Activated CD4-positive, alpha-beta memory T cell treated with anti-CD3 and anti-CD28 coated beads, Interleukin-2, amount 10 ng/mL, durations not matched to agents 7 days and 5 days (primary cell): ENCODE measurements at places on chromosomes 7 and 10. TPM values are rescaled to one million over a fixed set of nuclear protein-coding genes. Genes with fewer than 3 reads are reported as not detected.

CCDC7 gene
- 12.7 TPM for total RNA-seq

NKX1-2 gene
- total RNA-seq, result not detected

NFKB2 gene
- 122 TPM for total RNA-seq

ZNF138 gene
- 8.3 TPM for total RNA-seq

FRA10AC1 gene
- 11.7 TPM for total RNA-seq

ADAM12 gene
- total RNA-seq, result 1.3 TPM

DNA sequence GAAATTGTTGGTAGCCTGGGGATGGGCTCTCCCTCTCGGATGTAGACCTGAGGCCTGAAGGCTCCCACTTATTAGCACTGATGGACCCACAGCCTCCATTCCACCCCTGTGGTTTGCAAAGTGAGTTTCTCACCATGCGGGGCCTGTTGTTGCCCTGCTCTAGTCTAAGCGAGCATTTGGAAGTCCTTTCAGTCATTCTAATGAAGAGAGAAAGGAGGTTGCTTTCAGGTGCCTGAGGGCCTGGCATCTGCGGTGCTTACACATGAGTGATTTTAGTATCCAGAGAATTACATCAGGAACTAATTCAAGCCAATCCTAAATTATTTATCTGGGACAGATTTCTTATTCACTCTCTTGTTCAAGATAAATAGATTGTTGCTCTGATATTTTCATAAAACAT, 61.6 kb downstream of the NAMPT start:
- H3K27me3 ChIP-seq, result peaks cover 22% of the 10 kb centered on the region
- peaks cover 16% of the 10 kb centered on the region for H3K4me1 ChIP-seq
- no peak overlapping the region for H3K4me3 ChIP-seq
- no peaks in the 10 kb centered on the region for H3K36me3 ChIP-seq
- H3K27ac ChIP-seq, result no peak overlapping the region

GRCh38 chr7:461453-462172, 58.0 kb downstream of the PDGFA start:
- no peaks in the 10 kb centered on the region for H3K27me3 ChIP-seq
- no peaks in the 10 kb centered on the region for H3K4me1 ChIP-seq
- no peak overlapping the region for H3K4me3 ChIP-seq
- H3K27ac ChIP-seq, result no peak overlapping the region

DNA sequence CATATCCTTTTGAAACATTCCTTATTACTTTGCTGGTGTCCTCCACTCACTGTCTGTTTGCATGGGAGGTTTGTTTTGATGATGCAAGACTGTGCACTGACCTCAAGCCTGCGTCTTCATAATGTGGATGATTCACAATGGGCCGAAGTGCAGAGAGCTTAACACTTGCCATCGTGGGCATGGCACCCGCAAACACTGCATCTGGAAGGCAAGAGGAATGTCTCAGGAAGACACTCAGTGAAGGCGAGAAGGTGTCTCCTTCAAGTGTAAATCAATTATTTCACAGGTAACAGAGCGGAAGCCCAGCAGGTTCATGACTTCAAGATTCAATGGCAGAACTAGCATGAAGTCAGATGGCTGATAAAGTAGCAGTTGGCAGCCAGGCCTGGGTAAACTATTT, 98.1 kb downstream of the DPY19L1 start:
- peaks cover 14% of the 10 kb centered on the region for H3K36me3 ChIP-seq
- H3K27me3 ChIP-seq, result no peaks in the 10 kb centered on the region
- H3K4me1 ChIP-seq, result no peaks in the 10 kb centered on the region
- no peak overlapping the region for H3K4me3 ChIP-seq
- DNase-seq, result no peak

DNA sequence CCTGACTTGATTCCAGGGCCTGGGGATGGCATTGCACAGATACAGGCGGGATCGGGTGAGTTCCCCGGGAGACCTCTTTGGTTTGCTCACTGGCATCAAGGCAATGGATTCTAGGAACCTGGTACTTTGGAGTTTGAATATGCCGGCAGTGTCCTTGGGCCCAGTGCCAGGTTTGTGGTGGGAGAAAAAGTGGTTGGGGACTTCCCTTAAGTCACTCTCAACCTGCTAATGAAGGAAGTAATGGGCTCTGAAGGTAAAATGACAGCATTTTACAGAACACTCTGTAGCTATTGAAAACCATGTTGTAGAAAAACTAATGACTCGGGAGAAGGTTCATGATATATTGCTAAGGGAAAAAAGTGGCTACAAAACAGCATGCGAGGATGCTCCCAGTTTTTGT, 129.9 kb downstream of the CFAP58 start:
- no peaks in the 10 kb centered on the region for H3K36me3 ChIP-seq
- H3K27ac ChIP-seq, result no peak overlapping the region
- H3K4me3 ChIP-seq, result no peak overlapping the region
- peaks cover 12% of the 10 kb centered on the region for H3K27me3 ChIP-seq

- H3K4me1 ChIP-seq, result peaks cover 11% of the 10 kb centered on the region
- H3K27ac ChIP-seq, result no peak overlapping the region
- H3K4me3 ChIP-seq, result no peak overlapping the region
- no peak for DNase-seq
- peaks cover 66% of the 10 kb centered on the region for H3K27me3 ChIP-seq
These were observed 8.0 kb downstream of the CALY start for GRCh38 chr10:133328358-133329343.

- H3K27ac ChIP-seq, result no peak overlapping the region
- H3K4me1 ChIP-seq, result no peaks in the 10 kb centered on the region
- H3K36me3 ChIP-seq, result no peaks in the 10 kb centered on the region
- DNase-seq, result no peak
- peaks cover 2% of the 10 kb centered on the region for H3K27me3 ChIP-seq
These were observed 86.8 kb downstream of the SORBS1 start for GRCh38 chr10:95474228-95475002.

DNA sequence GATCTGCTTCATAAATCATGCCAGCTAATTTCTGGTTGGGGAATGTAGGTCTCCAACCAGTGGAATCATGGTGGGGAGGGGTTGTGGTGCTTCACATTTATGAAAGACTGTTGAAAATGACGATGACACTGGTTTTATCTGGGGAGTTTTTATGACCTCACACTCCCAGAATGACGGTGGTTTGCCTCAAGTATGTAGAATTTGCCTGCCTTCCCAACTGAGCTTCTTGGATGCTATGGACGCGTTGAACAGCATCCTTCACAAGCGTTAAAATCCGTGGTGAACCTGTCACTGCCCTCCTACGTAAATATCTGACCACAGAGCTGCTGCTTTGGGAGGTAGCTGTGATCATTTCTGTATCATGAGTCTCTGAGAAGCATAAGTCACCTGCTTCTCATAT, 3.3 kb downstream of the INSYN2A start:
- no peaks in the 10 kb centered on the region for H3K4me1 ChIP-seq
- peaks cover 27% of the 10 kb centered on the region for H3K27me3 ChIP-seq
- H3K27ac ChIP-seq, result no peak overlapping the region
- DNase-seq, result no peak
- H3K36me3 ChIP-seq, result no peaks in the 10 kb centered on the region

- DNase-seq, result no peak
- H3K36me3 ChIP-seq, result peaks cover 11% of the 10 kb centered on the region
- no peak overlapping the region for H3K4me3 ChIP-seq
These were observed 175.5 kb upstream of the ITGB1 start for GRCh38 chr10:33133557-33133956.

DNA sequence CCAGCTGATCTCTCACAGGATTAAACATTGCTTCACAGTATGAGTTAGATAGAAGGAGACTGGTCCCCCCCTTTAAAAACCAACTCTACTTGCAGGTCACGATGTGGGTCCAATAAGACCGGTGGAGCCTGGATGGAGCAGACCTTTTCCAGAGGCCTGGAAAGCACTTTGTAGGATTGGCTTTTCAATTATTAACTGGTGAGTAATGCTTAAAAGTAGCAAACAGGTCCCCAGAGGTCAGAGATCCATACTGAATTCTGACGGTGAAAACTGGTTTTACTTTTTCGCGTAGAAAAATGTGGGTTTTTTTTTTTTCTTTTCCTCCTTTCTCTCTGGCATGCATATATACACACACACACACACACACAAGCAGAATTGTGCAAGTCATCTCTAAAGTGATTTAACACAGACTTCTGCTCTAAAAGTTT, 74.9 kb upstream of the OGDHL start:
- no peak for DNase-seq
- no peaks in the 10 kb centered on the region for H3K4me1 ChIP-seq
- H3K27me3 ChIP-seq, result no peaks in the 10 kb centered on the region
- peaks cover 42% of the 10 kb centered on the region for H3K36me3 ChIP-seq
